Germinal center (tissue), 1 donor: ENCODE measurements at places on chromosomes 2 and 18.

DNA sequence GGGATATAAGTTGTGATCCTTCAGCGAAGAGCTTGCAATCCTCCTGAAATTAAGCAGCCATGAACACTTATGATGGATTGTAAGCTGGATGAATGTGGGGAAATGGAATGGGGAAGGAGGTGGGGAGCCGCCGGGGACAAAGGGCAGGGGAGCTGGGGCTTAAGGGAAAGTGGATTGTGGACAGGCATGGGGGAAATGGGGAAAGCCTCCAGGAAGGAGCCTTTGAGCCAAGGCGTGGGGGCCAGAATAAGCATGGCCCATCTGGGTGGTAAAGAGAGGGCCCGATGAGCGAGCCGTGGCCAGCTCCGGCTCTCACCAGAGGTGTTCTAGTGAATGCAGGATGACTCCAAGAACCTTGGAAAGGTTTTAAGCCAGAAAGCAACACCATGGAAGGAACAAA lies 124.0 kb downstream of the SMAD7 start:
- DNase-seq, result no peak

DNA sequence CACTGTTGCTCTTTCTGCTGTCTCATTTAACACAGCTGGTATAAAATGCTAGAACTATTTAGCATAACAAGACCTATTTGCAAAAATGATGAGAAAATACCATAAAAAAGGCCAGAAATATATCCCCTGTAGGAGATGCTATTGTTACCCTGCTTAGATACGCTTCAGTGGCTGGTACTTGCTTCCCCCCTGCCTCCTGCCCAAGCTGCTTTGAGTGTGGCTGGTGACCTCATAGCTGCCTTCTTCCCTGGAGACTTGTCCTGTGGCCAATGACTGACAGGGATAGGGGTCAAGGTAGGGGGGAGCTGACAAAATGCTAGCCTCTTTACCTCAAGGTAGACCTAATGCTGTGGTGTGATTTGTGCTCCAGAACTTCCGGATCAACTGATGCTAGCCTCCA lies 150.2 kb upstream of the ZEB2 start:
- peak; percentile 74 for DNase-seq

DNA sequence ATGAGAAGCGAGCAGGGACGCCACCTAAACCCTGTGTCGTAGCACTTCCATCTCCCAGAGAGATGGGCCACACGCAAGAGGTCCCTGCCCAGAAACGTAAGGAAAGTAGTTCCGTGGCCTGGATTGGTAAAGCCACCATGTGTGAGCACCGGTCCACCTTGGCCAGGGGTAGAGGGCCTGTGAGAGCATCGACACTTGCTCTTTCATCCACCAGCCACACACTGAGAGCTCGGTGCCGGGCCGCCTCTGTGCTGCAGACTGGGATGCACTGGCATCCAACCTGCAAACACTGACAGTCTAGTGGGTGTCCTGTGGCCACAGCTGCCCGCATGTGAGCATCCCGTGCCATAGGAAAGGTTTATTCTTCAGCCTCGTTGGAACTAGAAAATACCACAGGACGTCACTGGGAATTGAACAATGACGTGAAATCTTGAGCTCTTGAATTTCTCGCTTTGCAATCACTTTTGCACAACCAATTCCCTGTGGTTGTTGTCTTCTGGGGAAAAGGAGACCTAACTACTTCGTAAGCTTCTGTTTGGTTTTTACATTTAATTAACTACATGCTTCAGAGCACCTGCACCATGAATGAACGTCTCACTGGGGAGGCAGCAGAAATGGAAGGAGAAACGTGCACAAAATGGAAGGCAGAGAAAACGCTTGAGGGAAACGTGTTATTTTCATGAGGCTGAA lies 212.0 kb upstream of the RAB6C start:
- no peak for DNase-seq

DNA sequence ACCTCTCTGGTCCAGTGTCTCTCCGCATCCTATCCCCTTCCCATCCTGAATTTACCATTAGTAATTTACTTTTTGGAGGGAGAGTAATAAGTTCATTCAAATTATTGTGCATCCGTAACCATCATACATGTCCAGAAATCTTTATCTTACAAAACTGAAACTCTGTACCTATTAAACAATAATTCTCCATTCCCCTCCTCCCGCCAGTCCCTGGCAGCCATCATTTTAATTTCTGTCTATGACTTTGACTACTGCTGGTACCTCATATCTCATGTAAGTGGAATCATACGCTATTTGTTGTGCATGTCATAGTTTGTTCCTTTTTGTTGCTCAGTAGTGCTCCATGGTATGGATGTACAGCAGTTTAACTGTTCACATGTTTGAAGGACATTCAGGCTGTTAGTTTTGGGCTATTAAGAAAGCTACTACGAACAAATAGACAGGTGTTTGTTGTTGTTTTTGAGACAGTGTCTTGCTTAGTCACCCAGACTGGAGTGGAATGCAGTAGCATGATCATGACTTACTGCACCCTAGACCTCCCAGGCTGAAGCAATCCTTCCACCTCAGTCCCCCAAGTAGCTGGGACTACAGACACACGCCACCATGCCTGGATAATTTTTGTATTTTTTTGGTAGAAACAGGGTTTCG lies 2.0 kb downstream of the LIMS1 start:
- DNase-seq, result no peak

DNA sequence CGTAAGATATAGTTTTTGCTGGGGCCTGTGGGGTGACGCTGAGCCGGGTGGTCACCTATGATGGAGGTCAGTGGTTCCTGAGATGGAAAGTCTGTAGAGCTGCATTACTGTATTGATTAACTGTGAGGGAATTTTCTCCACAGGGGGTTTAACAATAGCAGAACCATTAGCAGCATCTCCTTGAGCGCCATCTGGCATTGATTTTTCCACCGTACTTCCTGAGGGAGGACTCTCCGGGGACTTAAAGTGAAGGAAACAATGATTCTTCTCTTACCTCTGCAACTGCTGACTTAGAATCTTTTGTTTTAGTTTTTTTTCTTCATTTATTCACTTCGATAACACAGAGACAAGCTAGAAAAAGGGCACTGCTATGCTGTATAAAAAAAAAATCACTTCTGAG lies 22.6 kb upstream of the RNF125 start:
- no peak for DNase-seq

GRCh38 chr2:177806025-177806424 lies 266.6 kb downstream of the PDE11A start:
- no peak for DNase-seq

DNA sequence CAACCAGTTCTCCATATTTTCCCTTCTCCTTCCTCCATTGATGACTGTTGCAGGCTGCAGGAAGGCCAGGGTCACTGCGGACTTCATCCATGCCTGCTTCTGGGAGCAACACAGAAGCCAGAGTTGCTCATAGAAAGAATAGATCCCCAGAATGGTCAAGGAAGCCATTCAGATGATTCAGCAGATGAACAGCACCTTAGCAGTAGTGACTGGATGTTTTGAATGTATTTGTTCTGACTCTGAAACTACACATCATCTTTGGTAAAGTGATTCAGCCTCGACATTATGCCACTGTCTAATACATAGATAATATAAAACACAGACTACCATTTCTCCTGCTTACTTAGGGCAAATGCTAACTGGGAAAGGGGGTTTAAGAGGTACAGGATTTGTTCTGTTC lies 411.6 kb downstream of the RND3 start:
- DNase-seq, result no peak

GRCh38 chr2:65518751-65519150 lies 86.4 kb upstream of the SPRED2 start:
- DNase-seq, result no peak

DNA sequence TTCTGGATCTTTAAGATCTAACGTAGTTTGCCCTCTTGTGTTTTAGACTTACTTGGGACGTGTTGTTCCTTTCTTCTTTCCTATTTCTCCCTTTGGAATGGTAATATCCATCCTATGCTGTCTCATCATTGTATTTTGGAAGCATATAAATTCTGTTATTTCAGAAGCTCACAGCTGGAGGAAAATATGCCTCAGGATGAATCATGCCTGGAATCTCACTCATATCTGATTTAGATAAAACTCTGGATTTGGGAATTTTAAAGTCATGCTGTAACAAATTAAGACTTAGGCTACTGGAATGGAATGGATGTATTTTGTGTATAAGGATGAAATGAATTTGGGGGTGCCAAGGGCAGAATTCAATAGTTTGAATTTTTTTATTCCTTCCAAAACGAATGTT lies 245.2 kb upstream of the GULP1 start:
- no peak for DNase-seq

- no peak for DNase-seq
These were observed 23.8 kb downstream of the SOWAHC start for GRCh38 chr2:109637749-109638570.

DNA sequence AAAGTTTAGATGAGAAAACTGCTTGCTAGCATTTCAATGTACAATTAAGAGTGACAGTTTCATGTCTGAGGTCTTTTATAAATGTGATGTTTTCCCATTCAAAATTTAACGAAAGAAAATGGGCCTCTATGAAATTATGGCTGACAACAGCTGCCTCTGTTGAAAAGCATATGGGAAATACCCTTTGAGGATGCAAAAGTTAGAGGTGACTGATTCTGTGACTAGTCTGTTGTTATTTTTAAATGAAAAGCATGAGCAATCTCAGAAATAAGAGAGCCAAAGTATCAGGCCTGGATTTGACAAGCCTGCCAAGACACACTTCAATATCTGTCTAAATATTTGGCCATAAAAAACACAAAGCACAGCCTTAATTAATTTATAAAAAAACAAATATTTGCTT lies 580.8 kb downstream of the ERBB4 start:
- no peak for DNase-seq

GRCh38 chr2:89767572-89768435 lies 1076.3 kb downstream of the RPIA start:
- DNase-seq, result peak; percentile 1

GRCh38 chr2:236569573-236569973 lies at the start of gene ACKR3:
Gene ACKR3 (plus strand): TSS chr2:236569825. CDS start chr2:236580466, 10,641 bp downstream.
- DNase-seq, result peak; percentile 85

DNA sequence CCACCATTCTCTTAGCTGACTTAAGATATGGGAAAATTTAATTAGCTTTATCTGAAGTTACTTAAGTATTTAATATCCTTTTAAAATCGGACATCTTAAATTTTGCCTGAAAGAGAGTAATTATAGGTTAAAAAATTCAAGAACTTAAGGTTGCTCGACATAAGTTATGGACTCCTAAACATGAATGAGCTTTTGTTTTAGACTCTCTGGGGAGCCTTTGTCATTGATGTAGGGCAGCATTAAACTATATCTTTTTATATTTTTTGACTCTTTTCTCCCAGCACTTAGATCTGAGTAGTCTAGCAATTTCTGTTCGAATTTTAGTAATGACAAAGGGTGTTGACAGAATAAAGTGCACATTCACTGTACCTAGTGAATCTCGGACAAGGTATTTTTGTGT lies 4.7 kb downstream of the PHLPP1 start:
- no peak for DNase-seq

DNA sequence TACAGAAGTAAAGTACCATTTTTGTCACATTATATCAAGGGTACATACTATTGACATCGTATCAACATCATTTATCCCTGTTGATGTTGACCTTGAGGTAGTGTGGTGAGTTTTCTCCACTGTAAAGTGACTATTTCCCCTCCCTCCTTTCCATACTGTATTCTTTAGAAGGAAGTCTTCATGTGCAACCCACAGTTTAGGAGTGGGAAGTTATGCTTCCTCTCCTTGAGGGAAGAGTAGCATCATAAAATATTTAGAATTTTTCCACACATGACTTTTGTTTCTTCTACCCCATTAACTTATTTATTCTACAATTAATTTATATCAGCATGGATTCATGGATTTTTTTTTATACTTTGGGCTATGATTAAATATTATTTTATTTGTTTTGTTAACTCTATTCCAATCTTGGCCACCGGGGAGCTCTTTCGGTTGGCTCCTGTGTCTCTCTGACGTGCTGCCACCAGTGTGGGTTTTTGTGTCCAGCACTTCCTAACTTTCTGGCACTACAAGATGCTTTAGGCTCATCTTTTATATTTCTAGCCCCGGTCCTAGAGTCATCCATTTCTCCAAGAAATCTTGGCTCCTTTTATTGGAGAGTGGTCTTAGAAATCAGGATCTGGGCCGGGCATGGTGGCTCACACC lies 19.0 kb downstream of the AQP12B start:
- DNase-seq, result no peak

GRCh38 chr18:5646739-5647138 lies 102.9 kb upstream of the EPB41L3 start:
- no peak for DNase-seq

DNA sequence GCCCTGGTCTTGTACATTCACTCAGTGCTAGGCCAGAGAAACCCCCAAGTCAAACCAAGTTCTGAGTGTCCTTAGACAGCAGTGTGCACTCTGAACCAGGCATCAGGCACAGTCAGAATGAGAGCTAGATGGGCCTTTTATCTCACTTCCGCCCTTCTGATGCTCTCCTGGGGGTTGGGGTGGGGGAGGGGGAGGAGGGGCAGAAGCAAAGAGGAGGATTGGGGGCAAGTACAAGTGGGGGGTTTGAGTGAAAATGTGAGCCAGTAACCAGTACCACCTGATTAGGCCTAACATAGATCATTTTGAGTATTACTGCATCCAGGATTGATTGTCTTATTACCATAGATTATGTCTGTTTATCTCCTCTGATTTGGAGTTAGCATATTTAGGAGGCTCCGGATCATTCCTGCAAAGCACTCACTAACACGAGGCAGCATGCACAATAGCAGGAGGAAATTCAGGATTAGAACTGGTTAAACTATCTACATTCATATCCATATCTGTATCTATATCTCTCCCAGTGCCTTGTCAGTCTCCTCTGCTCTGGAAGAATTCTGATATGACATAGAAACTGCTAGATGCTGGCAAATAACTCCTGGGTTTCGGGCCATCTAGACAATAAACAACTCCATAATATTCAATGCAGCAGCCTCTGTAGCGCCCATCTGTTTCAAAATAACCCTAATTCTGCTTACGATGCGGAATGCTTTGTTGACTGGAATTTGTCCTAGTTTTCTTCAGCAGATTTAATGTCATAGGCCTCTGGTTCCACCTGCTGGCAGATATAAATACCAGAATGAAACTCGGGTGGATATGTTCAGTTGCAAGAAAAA lies 149.1 kb downstream of the RHBDD1 start:
- DNase-seq, result peak; percentile 28

DNA sequence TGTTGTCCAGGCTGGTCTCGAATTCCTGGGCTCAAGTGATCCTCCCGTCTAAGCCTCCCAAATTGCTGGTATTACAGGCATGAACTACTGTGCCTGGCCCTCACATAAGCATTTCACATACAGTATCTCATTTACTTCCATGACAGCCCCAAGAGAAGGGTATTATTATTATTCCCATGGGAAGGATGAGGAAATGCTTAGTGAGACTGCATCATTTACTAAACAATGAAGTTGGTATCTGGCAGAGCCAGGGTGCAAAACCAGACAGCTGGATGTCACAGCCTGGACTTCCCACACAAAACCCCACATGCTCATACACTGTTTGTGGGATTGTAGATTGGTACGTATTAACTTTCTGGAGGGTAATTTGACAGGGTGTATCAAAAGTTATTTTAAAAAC lies 29.9 kb downstream of the DAPL1 start:
- no peak for DNase-seq

- no peak for DNase-seq
These were observed 10.4 kb upstream of the LRRFIP1 start for GRCh38 chr2:237616734-237617586.
